Left colon (tissue), 2 donors: ENCODE measurements at places on chromosomes 5 and 9. TPM values are rescaled to one million over a fixed set of nuclear protein-coding genes. Genes with fewer than 3 reads are reported as not detected.

The PLAC8L1 gene
- not detected for total RNA-seq

DNA sequence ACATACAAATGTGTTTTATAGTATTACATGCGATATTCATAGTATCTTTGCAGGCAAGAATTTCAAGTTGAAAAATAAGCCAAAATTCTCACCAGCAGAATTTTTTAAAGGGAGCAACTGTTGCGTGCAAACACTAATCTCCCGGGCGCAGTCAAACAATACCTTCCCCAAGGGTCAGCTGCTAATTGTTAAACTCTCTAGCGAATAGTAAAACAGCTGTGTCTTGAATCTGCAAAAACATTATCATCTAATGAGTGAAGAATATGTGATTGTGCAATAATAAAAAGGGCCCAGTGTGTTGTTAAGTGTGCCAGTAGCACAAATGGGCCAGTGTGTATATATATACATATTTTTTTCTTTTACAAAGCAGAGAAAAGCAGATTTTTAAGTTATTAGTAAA, 131.4 kb downstream of the CCDC192 start:
- DNase-seq: no peak

DNA sequence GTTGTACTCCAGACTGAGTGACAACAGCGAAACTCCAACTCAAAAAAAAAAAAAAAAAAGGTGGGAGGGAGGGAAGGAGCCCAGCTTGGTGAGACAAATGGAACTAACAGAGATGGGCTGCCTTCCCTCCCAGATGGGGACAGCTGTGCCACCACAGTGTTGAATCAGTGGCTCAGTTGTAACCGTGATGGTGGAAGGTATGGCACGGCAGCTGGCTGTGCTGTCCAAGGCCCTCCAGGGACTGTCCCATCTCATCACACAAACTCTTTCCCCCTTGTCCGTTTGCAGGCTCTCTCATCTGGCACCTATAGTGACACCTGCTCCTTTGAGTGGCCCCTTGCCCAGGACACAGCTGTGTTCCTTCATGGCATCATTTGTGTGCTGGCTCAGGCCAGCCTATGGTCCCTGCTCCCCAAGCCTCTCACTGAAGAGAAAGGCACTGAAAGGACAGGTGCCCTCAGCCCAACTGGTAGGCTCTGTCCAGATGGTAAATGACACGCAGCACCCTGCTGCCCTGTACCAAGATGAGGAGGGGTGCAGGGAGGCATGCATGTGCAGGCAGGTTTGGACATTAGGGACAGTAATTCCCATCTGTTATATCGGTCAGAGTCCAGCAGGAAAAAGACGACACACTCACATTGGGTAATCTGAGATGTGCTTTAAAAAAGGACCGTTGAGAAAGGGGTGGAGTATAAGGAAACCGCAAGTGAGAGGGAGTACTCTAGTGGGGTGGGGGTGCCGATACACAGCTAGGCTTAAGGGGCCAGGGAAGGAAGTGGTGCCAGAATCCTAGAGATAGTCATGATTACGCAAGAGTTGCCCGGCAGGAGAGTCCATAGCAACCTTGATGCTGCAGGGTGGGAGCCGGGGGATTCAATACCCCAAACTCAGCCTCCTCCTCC, 4.3 kb downstream of the SMIM33 start:
- DNase-seq: no peak

GRCh38 chr9:115628426-115628825, 510.5 kb upstream of the TNC start:
- DNase-seq: no peak

GRCh38 chr9:120891884-120892747, 15.1 kb upstream of the PHF19 start:
- DNase-seq: no peak

DNA sequence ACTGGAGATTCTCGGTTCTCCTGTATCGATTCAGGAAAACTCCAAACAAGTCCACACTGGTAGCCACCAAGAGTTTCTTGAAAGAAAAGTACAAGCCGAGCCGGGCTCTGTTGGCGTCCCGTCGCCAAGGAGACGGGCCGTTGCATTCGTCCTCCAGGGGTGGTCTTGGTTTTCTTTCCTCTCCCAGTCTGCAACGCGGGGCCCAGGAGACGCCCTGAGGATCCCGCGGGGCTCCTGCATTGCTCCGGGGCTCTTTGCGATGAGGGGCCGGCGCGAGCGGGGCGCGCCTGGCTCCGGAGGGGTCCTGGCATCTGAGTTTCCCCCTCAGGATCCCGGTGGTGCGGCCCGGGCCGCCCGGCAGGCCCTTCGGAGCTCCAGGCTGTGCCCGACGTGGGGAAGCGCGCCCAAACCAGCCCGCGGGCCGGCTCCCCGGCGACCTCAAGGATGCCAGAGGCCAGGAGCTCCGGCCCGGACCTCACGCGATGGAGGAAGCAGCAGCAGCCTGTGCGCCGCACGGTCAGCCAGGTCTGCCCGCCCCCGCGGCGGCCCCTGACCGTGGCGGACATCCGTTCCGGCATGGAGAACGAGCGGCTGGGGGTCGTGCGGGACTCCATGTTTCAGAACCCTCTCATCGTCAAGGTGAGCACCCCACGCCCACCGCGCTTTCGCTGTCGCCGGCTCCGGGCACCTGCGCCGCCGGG, at the start of gene CFAP77:
Gene CFAP77 (plus strand): TSS at position 384 of the 701 bp plus-strand sequence. CDS start 61 bp downstream, at position 445.
- DNase-seq: peak; percentile 45

DNA sequence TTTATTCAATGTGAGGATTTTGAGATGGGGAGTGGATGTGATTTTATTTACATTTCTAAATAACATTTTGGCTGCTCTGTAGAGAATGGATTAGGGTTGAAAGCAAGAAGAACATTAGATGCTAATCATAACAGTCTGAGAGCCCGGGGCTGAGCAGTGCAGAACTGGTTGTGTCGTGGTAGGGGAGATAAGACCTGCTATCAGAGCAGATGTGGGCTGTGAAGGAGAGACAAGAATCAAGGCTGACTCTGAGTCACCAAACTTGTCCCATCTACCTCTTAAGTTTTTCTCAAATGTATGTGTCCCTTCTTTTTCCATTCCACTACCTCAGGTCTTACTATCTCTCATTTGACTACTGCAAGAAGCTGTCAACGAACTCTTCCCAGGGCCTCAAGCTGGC, 35.4 kb upstream of the SLC28A3 start:
- no peak for DNase-seq

DNA sequence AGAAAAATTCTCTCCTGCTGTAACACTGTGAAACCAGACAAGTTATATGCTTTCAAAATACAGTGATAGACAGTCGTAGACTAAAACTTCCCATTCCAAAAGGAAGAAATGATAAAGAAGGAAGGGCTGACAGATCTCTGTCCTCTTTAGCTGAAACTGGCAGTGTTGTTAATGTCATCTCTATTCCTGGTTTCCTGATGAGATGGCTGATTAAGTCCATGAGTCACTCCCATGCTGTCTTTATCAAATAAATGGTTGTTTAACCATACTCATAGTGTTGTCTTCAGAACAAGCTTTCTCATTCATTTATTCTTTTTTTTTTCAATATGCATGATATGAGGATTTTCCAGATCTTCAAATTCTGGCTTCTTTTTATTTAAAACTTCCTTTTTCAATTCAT, 952.2 kb upstream of the WWC1 start:
- no peak for DNase-seq

DNA sequence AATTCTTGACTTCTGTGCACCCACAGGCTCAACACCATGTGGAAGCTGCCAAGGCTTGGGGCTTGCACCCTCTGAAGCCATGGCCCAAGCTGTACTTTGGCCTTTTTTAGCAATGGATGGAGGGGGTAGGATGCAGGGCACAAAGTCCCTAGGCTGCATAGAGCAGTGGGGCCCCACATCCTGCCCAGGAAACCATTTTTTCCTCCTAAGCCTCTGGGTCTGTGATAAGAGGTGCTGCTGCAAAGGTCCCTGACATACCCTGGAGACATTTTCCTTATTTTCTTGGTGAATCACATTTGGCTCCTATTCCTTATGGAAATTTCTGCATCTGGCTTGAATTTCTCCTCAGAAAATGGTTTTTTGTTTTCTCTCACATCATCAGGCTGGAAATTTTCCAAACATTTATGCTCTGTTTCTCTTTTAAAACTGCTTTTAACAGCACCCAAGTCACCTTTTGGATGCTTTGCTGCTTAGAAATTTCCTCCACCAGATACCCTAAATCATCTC, 482.7 kb upstream of the TLE4 start:
- no peak for DNase-seq
